ENCODE measurements at places on chromosomes 13 and 19.

DNA sequence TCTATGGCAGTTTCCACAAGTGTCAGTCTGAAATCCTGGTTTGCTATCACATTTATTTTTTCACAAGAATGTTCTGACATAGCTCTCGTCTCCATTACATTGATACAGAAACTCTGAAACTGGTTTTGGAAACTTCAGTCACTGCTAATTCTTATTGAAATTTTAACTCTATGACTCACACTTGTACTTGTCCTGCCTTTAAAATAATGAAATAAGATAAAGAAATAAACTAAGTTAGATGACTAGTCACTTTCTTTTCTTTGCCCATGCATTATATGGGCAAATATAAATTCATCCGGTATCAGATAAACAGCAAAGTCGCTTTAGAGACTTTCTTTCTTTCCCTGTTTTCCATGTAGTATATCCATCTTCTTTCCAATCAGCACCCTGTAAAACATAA lies 257.5 kb downstream of the PCDH9 start:
- DNase-seq: no peak

DNA sequence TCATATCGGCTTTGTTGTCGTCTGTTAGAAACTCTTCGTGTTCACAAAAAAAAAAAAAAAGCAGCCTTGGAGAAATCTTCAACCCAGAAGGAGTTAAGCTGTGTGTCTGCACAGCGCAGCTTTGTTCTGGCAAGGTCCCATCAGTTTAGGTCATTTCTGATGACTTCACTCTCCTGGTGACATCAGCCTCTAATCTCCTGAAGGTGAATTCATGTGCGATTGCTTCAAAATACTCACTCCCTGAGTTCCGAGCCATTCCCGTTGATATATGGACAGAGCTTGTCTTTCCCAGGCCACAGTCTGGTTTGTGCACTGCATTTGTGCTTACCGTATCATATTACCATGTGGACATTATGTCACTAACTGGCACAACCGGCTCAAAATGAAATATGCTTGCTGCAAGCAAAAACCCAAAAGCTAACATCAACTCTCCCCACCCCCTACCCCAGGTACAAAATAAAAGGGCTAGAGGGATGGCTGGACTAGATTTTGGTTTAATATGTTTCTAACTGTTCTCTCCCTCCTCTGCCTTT lies 342.4 kb downstream of the KCNRG start:
- peak; percentile 45 for DNase-seq

GRCh38 chr19:43739439-43740235 lies 15.1 kb downstream of the SMG9 start:
- peak; percentile 31 for DNase-seq

DNA sequence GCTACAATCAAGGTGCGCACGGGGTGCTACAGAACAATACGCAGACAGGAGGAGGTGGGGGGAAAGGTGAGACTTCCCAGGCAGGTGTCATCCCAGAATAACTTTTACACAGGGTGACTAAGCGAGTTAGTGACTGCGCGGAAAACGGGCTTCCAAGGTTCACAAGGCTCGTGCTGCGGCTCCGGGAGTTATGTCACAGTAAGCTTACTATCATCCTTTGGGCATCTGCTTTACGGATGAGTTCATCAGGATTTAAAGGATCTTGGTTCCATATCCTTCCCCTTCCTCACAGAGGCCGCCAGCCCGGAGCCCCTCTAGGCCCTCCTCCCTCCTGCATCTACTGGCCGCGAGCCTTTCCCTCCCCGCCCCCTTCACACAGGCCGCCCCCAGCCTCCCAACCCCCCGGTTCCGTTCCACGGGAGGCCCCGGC lies 474 bp upstream of the IFT88 start:
- peak; percentile 91 for DNase-seq

DNA sequence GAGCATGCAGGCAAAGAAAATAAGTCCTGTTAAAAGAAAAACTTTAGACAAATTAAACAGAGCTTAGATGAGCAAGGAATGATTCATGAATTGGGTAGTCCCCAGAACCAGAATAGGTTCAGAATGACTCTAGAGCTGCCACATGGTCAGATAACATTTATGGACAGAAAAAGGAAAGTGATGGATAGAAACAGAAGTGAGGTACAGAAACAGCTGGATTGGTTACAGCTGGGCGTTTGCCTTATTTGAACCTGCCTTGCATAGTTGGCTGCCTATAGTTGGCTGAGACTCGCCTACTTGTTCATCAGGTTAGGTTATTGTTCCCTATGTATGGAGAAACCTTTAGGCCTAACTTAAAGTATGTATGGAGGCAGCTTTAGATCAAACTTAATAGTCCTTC lies 35.4 kb downstream of the WDFY2 start:
- DNase-seq: peak; percentile 79

DNA sequence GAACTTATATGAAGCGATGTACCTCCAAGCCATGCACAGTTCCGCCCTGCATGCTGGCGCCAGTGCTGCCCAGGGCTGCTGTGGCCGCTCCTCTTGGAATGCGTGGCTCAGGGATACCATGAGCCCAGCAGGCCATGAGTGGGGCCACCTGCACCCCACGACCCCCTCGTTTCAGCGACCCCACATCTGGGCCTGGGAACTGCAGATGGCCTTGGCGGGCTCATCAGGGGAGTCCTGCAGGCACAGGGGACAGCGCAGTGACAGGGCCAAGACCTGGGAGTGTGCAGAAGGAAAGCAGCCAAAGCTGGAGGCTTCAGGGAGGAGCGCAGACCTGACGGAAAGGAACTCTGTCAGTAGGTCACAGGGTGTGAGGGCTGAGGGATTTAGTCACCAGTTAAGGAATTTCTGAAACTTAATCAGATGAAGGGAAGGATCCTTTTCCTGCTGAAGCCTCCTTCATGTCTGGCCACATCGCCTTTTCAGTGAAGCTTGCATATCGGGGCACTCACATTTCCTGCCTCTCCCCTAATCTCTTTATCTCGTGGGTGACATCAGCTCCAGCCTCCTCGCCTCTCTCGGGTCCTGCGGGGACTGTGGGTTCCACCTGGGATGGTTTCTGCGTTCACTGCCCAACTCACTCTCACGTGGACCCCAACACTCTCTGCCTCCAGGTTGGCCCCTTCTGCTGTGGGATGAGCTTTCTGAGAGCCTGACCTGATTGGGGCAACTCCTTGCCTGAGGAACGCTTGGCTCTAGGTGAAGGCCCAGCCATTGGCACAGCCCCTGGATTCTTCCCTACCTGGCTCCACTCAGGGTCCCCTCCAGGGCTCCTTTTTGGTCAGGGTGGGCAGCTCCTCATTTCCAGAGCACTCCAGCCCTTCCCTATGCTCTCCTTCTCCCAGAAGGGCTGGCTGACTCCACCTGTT lies 123.5 kb downstream of the CRYL1 start:
- peak; percentile 88 for DNase-seq

Measured in ELR (cell line).